NCI-H460 (cell line): ENCODE measurements at places on chromosomes 5 and 9.

- no peak for DNase-seq
Observed at GRCh38 chr9:107260437-107261081, 22.5 kb upstream of the RAD23B start.

- no peak for DNase-seq
Observed at GRCh38 chr9:69204849-69205248, 30.8 kb downstream of the TJP2 start.

- DNase-seq = no peak
Observed at GRCh38 chr5:78320401-78320800, 25.9 kb upstream of the AP3B1 start.

- DNase-seq = no peak
Observed at GRCh38 chr9:98330831-98331230, 75.4 kb upstream of the TBC1D2 start.

- DNase-seq = no peak
Observed at GRCh38 chr5:150295172-150295634, 5.6 kb upstream of the CAMK2A start.

DNA sequence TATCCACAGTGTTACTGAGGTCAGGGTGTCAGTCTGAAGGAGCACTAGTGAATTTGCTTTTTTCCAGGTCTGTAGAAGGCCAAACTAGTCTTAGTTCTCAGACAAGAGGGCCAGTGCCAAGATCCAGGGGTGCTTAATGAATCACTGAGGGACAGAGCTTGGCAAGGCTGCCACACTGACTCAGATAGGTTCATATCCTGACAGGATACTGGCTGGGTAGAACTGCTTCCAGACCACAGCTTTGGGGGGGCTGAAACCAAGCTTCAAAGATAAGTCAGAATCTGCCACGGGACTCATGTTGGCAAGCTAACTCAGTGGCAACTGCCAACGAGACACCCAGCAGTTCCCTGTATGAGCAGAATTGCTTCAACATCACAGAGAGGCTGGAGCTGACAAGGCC, 1125.4 kb downstream of the EFNA5 start:
- DNase-seq = no peak

DNA sequence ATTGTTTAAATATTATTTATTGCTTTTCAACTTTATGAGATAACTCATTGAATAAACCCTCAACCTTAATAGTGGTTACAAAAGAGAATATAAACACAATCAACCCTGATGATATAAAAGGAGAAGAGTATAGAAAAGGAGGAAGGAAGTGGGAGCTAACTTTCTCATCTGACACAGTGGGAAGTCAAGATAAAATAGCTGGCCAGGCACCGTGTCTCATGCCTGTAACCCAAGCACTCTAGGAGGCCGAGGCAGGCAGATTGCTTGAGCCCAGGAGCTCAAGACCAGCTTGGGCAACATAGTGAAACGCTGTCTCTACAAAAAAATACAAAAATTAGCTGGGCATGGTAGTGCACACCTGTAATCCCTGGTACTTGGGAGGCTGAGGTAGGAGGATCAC, 93.5 kb downstream of the PPP2R2B start:
- no peak for DNase-seq

DNA sequence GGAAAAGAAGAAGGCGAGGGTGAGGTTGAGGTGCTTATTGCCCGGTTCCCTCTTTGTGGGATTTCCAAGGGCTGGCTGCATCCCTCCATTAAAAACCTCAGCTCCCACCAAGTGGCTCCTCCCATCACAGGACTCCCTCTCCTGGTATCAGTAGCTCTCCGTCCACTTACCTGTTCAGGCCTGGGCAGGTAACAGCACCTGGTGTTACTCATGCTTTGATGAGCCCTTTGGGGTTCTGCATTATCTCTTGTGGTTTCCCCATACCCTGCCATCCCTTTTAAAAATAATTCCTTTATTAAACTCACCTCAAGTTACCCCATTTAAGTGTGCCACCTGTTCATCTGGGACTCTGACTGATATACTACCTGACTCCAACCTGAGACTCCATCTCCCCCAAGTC, 17.5 kb upstream of the TGFBR1 start:
- DNase-seq = no peak

- DNase-seq = no peak
Observed at GRCh38 chr9:19223724-19224123, 6.8 kb upstream of the DENND4C start.

DNA sequence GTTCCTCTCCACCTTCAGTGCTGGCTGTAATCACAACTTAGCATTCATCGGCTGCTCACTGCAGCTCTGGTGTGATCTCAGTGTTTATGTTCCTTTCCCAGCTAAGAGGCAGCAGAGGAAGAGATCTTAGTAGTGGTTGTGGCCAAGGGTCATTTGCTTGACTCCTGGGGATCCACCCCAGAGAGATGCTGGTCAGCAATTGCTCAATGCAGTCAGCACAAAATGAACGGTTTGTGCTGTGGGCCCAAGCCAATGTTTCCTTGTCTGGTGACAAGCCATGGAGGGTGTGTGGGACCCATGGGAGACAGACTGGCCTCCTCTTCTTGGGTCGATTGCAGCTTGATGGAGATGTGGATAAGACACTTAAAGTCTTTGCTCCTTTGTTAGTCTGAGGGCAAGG, 16.1 kb upstream of the FRMD3 start:
- no peak for DNase-seq

GRCh38 chr5:146849694-146850303, 28.8 kb downstream of the PPP2R2B start:
- DNase-seq = no peak

- no peak for DNase-seq
Observed at GRCh38 chr5:107604990-107605389, 65.7 kb downstream of the EFNA5 start.

DNA sequence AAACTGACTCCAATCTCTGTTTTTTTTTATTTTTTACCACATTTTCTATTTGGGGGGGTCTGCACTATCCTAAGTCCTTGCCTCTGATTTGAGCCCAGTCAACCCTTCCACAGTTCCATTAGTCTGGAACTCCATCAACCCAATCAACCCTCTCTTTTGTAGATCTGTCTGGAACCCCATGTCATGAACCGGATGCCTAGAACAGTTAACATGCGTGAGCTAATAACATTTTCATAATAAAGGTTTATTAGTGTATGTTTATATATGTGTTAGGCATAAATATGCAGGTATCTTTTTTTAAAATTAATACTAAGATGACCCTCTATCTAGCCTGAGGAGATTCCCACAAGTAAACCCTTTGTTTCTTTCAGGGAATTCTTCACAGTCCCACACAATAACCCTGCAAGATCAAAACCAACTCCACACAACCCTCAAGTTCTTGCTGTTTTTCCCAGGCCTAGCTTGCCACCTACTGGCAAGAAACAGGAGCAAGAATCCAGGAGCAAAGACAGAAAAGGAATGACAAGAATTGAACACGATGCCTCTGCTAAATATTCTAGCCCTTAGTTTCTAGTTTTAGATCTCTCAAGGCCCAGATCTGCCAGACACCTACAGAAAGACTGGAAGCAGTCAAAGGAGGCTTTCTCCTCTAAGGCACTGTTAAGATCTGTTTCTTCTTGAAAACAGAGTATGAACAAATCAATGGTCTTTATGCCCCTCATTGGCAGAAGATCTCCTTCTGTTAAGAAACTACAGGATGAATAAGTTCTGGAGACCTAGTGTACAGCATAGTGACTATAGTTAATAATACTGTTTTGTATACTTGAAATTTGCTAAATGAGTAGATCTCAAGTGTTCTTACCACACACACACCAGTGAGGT, 100.4 kb downstream of the TRIM36 start:
- DNase-seq = peak; percentile 61

GRCh38 chr9:120783602-120784047, 9.6 kb downstream of the FBXW2 start:
- no peak for DNase-seq

DNA sequence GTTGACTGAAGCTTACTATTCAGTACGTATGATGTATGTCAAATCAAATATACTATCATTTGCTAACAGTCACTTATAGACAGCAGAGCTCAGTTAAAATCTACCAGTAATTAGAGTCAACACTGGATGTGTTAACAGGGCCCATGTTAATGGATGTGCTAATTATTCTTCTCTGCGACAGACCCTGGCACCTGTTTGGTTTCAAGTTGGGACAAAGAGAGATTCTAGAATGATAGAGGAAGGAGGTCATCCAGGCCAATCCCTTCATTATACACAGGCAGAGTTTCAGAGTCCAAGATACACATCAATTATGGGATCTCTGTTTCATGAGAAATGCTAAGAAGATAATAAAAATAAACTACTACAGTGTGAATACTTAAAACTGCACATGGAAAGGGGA, 615.0 kb downstream of the ZNF608 start:
- no peak for DNase-seq

GRCh38 chr9:75148561-75148960, 60.2 kb downstream of the OSTF1 start:
- DNase-seq = no peak

- DNase-seq = peak; percentile 41
Observed at GRCh38 chr9:135864447-135865049, 42.8 kb downstream of the CAMSAP1 start.

DNA sequence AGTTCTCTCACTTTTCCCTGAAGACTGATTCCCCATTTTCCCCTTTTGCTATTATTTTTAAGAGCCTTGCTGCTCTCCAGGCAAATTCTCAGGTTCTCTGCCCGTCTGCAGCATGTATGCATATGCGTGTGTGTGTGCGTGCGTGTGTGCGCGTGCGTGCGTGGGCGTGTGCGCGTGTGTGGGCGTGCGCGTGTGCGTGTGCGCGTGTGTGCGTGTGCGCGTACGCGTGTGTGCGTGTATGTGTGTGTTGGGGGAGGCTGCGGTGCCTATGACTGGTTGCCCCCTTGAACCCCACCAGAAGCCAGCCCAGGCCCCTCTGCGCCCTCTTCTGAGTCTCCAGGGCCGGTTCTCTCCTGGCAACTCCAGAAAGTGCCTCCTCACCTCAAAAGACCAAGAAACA, 987 bp upstream of the FOXI1 start:
- no peak for DNase-seq

- DNase-seq = no peak
Observed at GRCh38 chr5:32664523-32664922, 46.6 kb upstream of the NPR3 start.

- DNase-seq = no peak
Observed at GRCh38 chr5:31984691-31985090, 189.4 kb downstream of the GOLPH3 start.

DNA sequence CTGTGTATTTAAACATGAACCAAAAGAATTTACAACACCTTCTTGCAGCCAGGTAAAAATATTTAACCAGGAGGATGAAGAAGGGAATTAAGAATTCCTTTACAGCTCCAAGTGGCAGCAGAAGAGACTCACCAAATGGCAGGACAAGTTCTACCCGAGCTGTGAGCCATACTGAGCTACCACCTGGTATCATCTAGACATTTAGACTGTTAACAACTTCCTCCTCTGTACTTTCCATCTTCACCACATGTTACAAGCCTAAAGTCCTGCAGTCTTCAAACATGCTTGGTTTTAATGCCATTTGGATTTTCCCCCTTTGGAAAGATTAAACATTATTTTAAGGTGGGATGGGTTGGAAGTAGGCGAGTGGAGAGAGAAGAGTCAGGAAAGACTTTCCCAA, 190.2 kb downstream of the TRPM6 start:
- no peak for DNase-seq

DNA sequence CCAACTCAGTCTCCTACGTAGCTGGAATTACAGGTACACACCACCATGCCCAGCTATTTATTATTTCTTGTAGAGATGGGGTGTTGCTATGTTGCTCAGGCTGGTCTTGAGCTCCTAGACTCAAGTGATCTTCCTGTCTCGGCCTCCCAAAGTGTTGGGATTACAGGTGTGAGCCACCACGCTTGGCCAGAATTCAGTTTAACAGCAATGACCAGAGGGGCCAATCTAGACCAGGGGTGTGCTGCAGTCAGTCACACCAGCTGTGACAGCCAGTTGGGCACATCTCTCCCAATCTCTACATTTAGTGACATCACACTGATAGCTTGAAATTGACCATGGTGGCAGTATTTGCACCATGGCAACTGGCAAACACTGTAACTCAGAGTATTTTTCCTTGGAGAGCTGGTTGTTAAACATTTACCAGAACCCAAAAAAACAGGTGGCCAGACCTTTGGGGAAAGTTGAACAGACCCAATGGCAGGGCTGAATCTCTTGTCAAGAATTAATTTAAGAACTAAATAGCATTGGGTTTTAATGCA, 67.7 kb upstream of the UBTD2 start:
- no peak for DNase-seq

- no peak for DNase-seq
Observed at GRCh38 chr9:70883056-70883455, 238.4 kb downstream of the TRPM3 start.

- DNase-seq = no peak
Observed at GRCh38 chr5:73263001-73263710, 90.2 kb downstream of the TMEM174 start.

GRCh38 chr5:7794823-7795222, 56.1 kb downstream of the CFAP90 start:
- DNase-seq = no peak

DNA sequence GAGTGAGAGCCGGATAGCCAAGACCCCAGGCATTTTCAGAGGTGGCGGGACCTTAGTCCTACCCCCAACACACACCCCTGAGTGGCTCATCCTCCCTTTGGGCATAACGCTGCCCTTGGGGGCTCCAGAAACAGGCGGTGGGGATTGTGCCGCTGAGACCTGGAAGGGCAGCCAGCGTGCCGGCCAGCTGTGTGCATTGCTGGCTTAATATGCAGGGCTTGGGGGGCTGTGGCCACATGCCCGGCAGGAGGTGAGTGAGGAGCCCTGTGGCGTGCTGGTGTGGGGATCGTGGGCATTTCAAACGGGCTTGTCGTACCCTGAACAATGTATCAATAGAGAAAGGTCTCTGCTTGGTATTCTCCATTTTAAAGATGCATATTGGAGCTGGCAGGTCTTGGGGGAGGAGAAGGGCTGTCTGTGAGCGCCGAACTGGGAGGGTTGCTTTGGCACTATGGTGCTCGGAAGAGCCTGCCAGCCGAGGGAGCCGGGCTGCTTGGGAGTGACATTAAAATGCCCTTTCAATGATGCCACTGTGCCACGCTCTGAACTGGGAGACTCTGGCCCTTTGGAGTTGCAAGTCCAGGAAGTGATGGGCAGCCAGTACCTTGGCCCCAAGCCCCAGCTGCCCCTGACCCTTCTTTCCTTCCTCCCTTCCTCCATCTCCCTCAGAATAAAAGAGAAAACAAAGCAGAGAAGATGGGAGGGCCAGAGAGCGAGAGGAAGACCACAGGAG, 11.2 kb upstream of the OLFM1 start:
- no peak for DNase-seq

DNA sequence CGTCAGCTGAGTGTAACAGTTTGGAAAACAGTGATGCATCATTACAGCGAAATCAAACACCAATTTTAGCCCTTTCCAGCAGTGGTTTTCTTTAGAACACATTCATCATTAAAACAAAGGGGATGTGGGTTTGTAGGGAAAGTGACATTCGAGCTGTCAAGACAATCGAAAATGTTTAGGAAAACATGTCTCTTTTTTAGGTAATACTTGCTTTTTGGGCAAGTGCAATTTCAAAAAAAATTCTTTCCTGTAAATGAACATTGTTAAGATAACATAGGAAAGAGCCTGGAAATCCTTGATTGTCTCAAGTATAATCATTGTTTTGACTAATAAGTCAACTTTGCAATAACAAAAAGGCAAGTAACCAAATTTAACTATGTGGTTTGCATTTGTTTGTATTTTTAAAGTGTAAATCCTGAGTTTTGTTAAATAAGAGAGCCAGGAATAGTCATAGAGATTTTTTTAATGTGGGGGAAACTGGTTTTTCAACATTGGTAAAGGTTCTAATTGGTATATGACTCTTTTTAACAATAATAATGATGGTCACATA, 182.5 kb downstream of the TTLL11 start:
- DNase-seq = no peak

GRCh38 chr9:127990554-127990953, 9.8 kb upstream of the EEIG1 start:
- DNase-seq = no peak
